T47D (cell line): ENCODE measurements at places on chromosomes 7 and 10.
A peak's percentile ranks its signal among the peaks of the same experiment; 100 is the strongest.

GRCh38 chr7:35723011-35723410 is 28.1 kb upstream of the HERPUD2 start:
- no peak for DNase-seq

DNA sequence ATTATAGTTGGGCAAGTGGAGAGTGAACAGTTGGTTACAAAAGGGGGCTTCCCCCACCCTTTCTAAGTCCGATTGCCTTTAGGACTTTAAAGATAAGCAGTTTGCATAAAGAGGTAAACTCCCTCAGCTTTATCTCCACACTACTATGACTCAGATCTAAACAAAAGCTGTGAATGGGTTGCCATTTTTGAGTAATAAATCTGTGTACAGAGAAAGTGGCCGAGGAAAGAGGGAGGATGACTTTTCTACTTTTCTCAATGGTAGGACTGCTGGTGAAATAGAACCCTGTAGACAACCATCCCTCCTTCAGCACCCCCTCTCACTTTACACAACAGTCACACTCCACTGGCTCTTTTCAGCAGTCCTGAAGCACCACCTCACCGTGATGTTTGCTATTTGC is 71.2 kb downstream of the DNMBP start:
- DNase-seq, result no peak

GRCh38 chr7:36236073-36236472 is 83.0 kb downstream of the EEPD1 start:
- DNase-seq, result no peak

GRCh38 chr7:44167920-44168319 is 21.3 kb downstream of the GCK start:
- no peak for DNase-seq

DNA sequence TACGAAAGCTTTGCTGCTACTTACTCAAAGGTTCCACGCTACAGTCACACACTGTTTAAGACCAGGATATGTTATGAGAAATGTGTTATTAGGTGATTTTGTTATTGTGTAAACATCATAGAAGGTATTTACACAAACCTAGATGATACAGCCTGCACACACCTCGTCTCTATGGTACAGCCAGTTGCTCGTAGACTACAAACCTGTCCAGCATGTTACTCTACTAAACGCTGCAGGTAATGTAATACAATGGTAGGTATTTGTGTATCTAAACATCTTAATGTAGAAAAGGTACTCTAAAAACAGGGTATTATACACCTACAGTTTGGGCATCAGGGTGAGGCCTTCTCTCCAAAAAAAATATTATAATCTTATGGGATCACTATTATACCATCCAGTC is 181.2 kb downstream of the MYOF start:
- peak; percentile 61 for DNase-seq

- DNase-seq, result no peak
These were observed 83.3 kb upstream of the KLF6 start for GRCh38 chr10:3868271-3868664.

- DNase-seq, result peak; percentile 82
These were observed 248.9 kb downstream of the COBL start for GRCh38 chr7:51067757-51068156.

DNA sequence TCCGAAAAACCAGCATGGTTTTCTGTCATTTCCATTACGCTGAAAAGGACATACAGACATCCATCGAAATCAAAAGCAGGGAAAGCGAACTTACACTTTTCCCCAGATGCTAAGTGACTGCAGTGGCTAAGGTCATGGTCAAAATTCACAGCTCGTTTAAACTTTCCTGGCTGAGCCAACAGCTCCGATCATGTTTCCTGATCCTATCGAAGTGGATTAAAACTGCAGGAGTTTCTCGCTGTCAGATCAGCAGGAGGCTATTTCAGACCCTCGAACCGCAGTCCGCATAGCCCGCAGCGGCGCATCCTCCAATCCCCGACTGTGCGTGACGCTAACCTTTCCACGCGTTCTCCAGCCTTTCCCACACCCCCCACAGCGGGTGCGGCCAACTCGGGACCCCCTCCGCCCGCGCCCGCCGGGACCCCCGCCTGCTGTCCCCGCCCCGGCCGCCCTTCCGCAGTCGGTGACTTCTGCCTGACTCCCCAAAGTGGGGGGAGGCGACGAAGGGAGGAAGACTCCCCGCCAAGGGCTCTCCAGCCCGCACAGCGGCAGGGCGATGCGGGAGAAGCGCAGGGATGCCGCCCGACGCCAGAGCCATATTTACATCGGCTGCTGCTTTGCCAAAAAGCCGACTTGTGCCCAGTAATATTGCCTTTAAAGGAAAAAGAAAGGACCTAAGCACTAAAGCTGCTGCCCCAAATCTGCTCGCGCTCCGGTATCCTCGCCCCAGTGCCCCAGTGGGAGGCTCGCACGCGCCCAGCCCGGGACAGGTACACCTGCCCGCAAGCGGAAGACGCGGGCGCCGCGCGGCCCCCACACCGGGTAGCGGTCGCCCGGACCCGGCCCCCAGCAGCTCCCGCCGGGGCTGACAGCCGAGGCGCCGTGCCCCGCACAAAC is 1.2 kb downstream of the PIP4K2A start:
- peak; percentile 16 for DNase-seq

GRCh38 chr7:139660317-139661042 is 117.3 kb downstream of the HIPK2 start:
- DNase-seq, result no peak

DNA sequence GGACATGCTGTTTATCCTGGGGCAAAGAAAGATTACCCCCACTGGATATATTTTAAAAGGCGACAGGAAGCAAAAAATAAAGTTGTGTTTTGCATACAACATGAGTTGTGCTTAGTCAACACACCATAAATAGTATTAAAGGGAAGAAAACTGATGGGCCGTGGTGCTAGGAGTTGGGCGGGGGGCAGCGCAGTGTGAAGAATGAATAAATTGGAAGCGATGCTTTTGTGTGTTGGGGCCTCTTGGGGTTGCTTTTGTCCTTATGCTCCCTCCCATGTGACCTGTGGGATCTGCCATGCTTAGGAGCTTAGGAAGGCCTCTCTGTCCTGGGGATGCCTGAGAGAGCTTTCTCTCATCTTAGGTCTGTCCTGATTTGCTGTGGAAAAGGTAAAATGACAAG is 35.0 kb upstream of the AGR3 start:
- no peak for DNase-seq

- DNase-seq, result peak; percentile 81
These were observed 54.9 kb downstream of the KCNMA1 start for GRCh38 chr10:77582710-77583115.

DNA sequence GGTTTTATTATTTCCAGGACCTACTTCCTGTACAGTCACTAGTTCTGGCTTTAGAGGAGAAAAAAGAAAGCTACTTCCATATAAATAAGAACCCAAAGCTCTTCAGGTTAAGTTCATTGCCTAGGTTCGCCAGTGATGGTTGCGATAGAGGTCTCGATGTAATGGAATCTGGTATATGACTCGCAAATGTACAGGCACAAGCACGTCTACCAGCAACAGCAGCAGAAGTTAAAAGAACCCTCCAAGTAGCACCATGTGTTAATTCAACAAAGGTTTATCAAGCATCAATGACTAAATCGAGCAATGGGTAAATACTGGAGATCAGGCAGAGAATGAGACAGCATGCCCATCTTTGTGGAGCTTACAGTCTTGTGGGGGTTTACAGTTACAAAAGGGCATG is 155.4 kb downstream of the BTAF1 start:
- no peak for DNase-seq

DNA sequence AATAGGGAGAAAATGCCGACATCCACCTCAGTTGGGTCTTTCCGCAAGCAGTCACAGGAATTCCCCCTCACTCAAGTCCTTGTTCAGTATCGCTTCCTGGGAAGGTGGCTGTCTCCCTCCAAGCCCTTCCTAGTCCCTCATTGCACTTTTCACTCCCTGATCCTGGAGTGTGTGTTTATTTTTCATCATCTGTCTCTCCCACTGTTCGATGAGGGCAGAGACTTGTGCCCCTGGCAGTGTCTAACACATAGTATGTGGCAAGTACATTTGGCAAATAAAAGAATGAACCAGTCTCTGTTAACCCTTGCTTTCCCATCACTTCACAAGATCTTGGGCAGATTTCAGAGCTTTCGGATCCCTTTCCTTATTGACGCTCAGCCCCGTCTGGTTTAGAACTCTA is 24.0 kb upstream of the CACUL1 start:
- DNase-seq, result no peak

DNA sequence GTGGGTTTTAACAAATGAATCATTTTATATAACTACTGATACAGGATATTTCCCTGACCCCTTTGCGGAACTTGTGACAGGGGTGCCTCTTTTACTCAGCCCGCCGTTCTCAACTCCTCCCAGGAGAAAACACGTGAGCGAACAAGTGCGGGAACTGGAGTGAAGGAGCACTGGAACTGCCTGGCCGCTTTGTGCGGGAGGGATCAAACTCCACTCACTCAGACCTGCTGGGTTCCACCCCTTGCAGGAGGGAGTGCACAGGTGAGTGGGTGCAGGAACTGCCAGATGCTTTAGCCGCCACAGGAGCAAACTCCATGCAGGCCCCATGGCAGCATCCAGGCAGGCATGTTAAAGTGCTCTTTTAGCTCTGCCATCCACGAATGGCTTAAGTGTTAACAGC is 513.4 kb upstream of the GRM3 start:
- DNase-seq, result no peak
